ENCODE measurements at places on chromosomes 2 and 18. TPM values are rescaled to one million over a fixed set of nuclear protein-coding genes. Genes with fewer than 3 reads are reported as not detected.

GRCh38 chr2:62283147-62283546, 87.2 kb downstream of the B3GNT2 start:
- DNase-seq = no peak
- no peak overlapping the region for H3K27ac ChIP-seq
- H3K36me3 ChIP-seq = no peaks in the 10 kb centered on the region
- no peak overlapping the region for H3K4me3 ChIP-seq

DNA sequence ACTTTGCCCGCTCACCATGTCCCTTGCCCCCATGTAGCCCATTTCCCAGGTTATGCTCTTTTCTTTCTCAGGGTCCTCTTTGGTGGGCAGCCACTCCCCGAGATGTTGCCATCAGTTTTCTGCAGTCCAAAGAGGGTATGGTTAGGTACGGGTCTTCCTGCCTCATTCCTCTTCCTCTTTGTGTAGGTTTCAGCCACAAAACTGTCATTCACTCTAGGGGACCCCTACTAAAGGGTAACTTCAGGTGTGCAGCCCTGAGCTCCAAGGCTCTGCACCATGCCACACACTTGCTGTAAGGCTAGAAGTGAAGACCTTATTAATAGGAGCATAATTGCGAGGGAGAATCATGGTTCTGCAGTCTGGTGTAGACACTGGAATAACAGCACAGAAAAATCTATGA, 99.8 kb upstream of the ZNF397 start:
- H3K27ac ChIP-seq = no peak overlapping the region
- peaks cover 45% of the 10 kb centered on the region for H3K36me3 ChIP-seq
- DNase-seq = no peak
- no peak overlapping the region for H3K4me3 ChIP-seq
- no peaks in the 10 kb centered on the region for H3K4me1 ChIP-seq

GRCh38 chr18:26487437-26487836, 60.9 kb downstream of the KCTD1 start:
- no peak overlapping the region for H3K27ac ChIP-seq
- H3K4me1 ChIP-seq = no peaks in the 10 kb centered on the region
- no peaks in the 10 kb centered on the region for H3K27me3 ChIP-seq
- H3K36me3 ChIP-seq = no peaks in the 10 kb centered on the region
- DNase-seq = no peak

BOLL gene
- not detected for total RNA-seq

CDH20 gene
- 0.16 TPM for total RNA-seq

NCKAP5 gene
- total RNA-seq = not detected

Measured in CD4-positive, alpha-beta T cell (primary cell).